LHCN-M2 (cell line): ENCODE measurements at places on chromosomes 4 and X. TPM values are rescaled to one million over a fixed set of nuclear protein-coding genes. Genes with fewer than 3 reads are reported as not detected.

DNA sequence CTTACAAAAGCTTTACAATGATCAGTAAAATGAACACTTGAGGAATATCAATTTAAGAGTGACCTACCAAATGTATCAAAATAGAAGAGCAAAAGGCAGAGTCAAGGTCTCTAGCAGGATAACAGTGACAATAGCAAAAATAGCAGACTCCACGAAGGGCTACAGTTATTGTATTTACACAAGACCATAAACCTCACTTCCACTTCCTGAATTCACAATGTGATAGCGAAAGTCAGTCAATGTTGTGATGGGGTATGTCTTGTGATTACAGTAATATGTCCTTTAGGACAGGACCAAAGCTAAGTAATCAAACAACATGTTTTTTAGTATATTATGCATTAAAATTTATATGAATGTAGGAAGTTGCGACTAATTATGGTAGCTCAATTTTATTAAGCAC, 139.6 kb downstream of the IQCM start:
- DNase-seq, result no peak

Gene SPIN4
- total RNA-seq, result 10.7 and 15.0 TPM in 2 replicates

- DNase-seq, result no peak
These were observed 97.0 kb upstream of the PJA1 start for GRCh38 chrX:69262036-69262936.

DNA sequence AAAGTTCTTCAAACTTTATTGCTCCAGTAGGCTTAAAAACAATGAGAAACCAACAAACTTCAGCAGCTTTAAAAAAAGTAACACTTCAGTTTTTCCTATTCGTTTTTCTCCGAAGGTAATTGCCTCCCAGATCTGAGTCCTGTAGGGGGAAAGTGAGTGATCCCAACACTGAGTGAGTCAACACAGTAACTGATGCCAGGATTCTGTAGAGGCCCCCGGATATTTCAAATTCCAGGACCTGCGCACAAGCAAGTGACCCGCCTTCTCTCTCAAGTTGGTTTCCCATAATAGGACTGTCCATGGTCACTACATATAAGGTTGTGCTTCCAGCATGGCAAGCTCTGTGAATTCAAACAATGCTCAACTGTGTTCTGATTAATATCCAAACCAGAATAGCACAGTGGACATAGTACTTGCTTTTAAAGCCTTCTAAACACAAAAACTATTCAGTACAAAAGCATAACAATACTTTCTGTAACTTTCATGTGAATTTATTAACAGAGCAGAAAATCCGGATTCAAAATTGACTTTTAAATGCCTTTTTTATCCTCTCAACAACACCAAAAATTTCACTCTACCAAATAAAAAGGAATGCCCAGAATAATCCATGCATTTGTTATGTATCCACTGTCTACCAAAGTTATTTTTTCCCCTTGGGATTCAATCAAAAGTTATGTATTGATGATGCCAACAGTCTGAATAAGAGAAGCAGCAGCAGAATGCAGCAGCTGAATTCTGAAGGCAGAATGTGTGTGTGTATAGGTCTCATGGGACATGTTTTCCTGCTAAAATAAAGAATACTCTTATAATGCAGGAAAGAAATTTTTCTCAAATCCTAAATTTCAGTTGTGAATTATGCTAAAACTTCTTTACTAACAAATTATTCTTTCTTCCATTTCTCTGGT, at the start of gene DMD:
DMD (minus strand) TSS at position 194 of the 905 bp plus-strand sequence. CDS start 237 bp downstream, outside the sequence.
- peak; percentile 92 for DNase-seq

- DNase-seq, result no peak
These were observed 517 bp downstream of the LEF1 start for GRCh38 chr4:108168160-108168670.

GRCh38 chrX:106932492-106932923, 12.3 kb downstream of the CLDN2 start:
- peak; percentile 19 for DNase-seq

- DNase-seq, result no peak
These were observed 34.0 kb upstream of the TBC1D9 start for GRCh38 chr4:140790171-140790570.

Gene CYSLTR1
- 0.06 TPM in 2 replicates for total RNA-seq

DNA sequence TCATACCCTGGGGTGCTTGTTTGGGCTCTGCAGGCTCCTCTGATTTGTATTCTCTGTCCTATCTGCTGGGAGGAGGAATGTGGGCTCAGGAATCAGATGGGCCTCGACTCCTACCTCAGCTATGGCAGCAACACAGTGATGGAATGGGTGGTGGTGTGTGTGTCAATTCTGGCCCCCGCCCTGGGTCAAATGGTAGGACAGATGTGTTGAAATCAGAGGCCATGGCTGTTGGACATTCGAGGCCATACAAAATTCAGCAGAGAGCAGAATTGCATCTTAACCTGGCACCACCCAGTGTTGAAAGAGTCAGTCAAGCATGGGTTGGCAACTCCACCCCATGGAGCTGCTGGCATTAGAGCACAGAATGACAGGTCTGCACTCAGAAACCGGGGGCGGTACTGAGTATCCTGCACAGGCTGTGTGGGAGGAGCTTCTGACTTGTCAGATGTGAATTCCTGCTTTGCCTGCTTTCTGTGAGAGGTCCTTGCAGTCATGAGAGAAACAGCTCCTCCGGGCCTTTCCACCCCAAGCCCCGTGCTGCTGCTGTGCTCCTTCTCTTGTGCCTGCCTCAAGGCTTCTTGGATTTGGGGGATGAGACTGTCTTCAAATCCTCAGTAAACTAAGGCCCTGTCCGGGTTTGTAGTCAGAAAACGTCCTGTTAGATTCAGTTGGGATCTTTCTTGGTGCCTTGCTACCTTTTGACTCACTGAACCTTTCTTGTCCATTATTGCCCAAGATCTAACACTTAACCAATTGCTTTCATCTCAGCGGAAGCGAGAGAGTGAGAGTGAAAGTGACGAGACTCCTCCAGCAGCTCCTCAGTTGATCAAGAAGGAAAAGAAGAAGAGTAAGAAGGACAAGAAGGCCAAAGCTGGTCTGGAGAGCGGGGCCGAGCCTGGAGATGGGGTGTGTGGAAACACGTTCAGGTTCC, 13.0 kb downstream of the DKC1 start:
- peak; percentile 36 for DNase-seq

GRCh38 chr4:7673121-7673520, 238.4 kb upstream of the PSAPL1 start:
- DNase-seq, result no peak

- no peak for DNase-seq
These were observed 79.9 kb downstream of the NHSL2 start for GRCh38 chrX:71990518-71990917.

- DNase-seq, result peak; percentile 98
These were observed 119.1 kb upstream of the OTUD4 start for GRCh38 chr4:145299380-145300076.

Gene PWWP3B
- 12.2 and 16.7 TPM in 2 replicates for total RNA-seq

- peak; percentile 90 for DNase-seq
These were observed 89.2 kb upstream of the GPM6B start for GRCh38 chrX:13906093-13906492.

Gene GAGE2A
- total RNA-seq, result not detected in 2 replicates

GRCh38 chr4:95188701-95189370, 359.9 kb downstream of the UNC5C start:
- no peak for DNase-seq

DNA sequence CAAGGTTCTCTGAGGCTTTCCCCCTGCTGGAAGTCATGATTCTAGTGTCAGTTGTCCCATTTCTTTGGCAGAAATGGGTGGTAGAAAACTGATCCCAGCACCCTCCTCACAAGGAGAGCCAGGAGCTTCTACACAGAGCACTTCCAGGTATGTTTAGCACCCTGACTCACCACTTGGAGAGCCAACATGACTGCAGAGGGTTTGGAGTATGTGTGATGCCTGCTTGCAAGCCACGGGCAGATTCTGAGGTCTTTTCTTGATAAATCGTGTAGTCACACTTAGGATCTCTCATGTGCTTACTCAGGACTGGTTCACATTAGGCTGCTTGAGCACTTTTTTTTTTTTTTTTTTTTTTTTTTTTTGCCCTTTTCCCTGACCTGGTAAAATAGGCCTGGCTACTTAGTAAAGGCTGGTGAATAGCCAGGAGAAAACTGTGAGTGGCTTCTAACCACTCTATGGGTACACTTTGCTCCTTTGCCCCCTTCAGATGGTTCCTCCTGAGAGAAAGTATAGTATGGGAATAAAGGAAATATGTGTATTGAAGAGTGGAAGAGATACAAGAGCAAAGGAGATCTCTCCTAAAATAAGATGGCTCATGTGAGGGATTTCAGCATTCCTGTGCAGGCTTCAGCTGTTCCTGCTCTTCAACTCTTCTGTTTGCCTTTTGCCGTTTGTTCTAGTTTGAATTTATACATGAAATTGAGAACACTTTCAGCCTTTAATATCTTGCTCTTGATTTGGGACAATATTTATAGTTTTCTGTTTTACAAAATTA, 103.6 kb downstream of the EMCN start:
- DNase-seq, result peak; percentile 85

DNA sequence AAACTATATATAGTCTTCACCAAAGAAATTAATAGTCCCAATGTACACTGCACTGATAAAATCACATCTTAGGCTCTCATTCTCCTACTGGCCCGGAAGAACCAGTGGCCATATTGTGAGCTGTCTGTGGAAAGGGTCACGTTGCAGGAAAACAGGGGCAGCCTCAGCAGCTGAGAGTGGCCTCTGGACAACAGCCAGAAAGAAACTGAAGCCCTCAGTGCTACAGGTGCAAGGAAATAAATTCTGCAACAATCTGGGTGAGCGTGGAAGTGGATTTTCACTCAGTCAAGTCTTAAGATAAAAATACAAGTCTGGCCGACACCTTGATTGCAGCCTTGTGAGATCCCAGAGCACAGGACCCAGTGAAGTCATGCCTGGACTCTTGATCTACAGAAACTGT, 3.2 kb upstream of the SLC25A14 start:
- DNase-seq, result no peak

Gene MAD2L1
- total RNA-seq, result 65.0 and 75.7 TPM in 2 replicates

Gene MSN
- total RNA-seq, result 326 and 341 TPM in 2 replicates

GRCh38 chr4:8544741-8545438, 35.3 kb upstream of the GPR78 start:
- peak; percentile 90 for DNase-seq

Gene FAM47A
- total RNA-seq, result not detected in 2 replicates

GRCh38 chr4:154366956-154367355, 124.6 kb downstream of the DCHS2 start:
- no peak for DNase-seq

DNA sequence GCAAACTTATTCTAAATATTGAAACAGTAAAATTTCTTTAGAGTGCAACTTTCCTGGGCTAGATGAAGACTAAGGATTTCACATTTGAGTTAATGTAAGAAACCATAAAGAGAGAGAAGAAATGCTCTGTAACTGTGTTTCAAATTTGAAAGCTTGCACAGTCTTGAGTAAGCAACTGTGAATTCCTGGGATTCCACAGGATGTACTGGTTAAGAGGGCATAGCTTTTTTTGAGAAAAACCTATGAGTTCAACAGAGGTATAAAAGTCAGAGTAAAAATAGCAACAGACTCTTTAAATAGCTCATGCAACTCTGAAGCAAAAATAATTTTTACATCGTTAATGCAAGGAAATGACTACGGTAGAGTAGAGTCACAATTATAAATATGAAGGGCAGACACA, 25.5 kb downstream of the ZNF330 start:
- DNase-seq, result peak; percentile 71

- no peak for DNase-seq
These were observed 803.9 kb upstream of the PCDH10 start for GRCh38 chr4:132344924-132345828.

DNA sequence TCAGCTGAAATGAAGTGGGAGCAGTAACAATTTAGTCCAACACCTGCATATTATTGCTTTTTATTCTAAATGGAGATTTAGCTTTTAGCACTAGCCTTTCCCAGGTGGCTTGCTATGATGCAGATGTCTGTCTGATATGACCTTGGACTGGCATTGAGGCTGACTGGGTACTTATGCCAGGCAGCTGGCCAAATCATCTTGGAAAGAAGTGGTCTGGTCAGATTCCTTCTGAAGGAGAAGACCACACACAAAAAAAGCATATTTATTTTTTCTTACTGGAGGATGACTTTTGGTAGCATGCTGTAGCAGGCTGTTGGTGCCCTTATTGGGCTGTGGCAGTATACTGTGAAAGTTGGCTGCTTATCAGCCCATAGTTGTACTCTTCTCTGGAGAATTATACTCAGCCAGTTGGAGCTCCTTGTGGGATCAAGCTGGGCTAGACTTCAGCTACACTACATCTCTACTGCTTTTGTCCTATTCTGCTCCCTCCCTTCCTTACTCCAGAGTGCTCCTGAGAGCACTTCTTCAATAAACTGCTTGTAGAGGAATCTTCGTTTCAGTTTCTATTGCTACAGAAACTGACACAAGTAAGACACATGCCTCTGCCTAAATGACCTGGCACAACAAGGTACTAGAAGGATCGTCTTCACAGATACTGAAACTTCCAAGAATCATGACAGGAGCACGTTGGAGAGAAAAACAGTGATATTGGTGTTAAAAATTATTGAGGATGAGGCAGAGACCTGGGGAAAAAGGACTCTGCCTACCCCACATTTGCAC, 196.8 kb upstream of the RPS6KA3 start:
- DNase-seq, result no peak

DNA sequence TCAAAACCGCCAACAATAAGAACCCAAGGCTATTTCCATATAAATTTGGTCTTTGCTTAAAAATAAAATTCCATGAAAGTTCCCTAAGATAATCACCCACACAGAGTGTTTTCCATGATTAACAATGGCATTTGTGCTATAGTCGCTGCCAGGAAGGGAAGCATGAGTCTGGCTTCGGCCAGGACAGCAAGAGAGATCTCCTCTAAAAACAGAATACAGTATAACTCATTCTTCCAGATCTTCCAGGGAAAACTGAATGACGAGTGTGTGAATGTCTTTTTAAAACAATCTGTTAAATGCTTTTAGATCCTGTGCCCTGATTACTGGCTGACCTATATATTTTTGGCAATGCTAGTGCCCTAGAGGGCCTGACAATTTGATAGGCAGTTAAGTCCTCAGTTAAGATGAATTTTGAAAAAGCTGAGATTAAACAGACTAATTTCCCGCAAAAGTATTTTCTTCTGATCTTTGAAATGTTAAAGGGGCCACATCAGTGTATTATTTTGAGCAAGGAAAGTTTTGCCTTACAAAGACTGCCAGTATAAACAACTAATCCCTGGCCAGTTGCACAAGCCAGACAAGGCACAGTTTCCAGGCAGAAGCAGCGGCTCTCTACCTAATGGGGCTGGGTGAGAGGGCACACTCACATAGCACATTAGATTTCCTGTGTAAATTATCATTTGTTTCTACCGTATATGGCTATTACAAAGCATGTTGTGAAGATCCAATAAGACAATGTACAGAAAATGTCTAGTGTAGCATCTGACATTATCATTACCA, 127.3 kb downstream of the DCHS2 start:
- DNase-seq, result no peak

DNA sequence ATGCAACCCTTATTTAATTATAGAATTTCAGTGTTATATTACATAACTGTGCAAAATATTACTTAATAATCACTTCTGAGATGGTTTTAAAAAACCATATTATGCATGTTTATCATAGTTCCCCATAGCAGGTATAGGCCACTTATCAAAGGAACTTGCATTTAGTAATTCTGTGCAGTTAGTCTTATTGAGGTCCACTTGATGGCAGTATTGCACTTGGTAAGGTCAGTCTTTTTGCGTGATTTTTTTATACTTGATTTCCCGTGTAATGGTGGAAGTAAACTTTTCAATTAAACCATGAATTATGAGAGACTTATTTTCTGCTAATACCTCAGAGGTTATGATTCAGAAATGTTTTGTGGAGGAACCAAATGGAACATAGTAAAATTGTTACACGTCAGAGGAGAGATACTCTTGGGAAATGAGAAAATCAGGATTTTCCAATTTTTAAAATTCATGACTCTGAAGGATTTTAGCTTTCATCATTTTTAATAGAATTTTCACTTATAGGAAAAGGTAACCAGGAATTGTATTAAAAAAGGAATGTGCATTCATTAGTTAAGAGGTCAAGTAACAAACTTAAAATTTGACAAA, 230.0 kb downstream of the CCSER1 start:
- DNase-seq, result peak; percentile 68
